ENCODE measurements at places on chromosomes 6 and 20. TPM values are rescaled to one million over a fixed set of nuclear protein-coding genes. Genes with fewer than 3 reads are reported as not detected.

DNA sequence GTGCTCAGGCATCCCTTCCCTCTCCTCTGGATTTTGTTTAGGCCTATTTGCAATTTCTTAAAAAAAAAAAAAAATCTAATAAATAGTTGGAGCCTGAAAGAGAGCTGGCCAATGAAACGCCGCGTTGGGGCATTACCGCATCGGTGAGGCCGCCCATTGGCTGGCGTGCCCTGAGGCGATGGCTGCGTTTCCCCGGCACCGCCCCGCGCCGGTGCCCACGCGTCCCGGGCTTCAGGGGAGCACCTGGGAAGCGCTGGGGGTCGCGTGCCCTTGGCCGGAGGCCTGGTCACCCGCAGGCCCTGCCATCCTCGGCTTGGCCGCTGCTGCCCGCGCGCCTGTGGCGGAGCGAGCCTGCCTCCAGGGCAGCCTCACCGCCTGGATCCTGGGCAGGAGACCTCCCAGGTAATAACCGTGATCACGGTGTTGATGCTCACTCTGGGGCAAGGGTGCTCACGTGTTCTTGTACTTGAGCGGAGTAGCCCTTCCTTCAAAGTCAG, 155.4 kb downstream of the NRN1 start:
- peak; percentile 84 for DNase-seq

- DNase-seq: no peak
These were observed 3.3 kb downstream of the APCDD1L start for GRCh38 chr20:58511861-58512260.

- DNase-seq: no peak
These were observed 4.3 kb downstream of the TGM6 start for GRCh38 chr20:2385026-2385425.

DNA sequence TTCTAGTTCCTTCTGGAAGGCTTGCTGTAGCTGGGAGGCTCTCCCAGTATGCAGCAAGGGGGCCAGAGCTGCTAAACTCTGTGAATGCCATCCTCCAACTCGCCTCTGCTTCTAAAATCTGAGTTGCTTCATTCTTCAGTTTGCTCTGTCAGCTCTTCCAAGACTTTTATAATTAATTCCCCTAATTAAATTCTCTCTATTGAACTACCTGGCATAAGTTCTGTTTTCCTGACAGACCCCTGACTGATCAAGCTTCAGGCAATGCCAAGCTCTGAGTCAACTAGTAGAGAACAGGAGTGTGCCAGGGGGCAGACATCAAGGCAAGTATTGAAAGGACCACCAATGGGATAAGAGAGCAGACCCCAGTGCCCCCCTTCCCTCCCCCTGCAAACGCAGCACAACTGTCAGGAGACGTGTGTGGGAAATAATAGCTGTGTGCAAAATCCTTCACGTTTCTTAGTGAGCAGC, 109.3 kb upstream of the TAB2 start:
- no peak for DNase-seq

GRCh38 chr6:163412801-163413344, 1.6 kb upstream of the QKI start:
- DNase-seq: no peak

GRCh38 chr6:4474810-4475209, 301.4 kb upstream of the CDYL start:
- DNase-seq: no peak

DNA sequence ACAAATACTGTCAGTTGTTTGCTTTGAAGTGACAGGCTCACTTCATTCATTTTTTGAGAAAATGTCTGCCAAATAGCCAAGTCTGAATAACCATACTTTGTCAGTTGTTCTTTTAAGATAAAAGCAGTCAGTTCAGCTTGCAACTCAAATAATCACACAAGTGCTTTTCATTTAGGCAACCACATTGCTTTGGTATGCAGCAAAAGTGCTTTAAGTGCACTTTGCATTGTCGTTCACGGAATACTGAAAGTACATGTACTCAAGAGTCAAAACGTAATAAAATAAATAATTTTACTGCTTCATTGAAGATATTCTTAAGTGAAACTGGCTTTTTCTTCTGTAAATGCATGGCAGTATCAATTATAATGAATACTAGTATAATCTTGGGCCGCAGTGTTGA, 107.2 kb downstream of the MMS22L start:
- no peak for DNase-seq

- DNase-seq: no peak
These were observed 206.2 kb downstream of the WDR27 start for GRCh38 chr6:169495601-169496000.

DNA sequence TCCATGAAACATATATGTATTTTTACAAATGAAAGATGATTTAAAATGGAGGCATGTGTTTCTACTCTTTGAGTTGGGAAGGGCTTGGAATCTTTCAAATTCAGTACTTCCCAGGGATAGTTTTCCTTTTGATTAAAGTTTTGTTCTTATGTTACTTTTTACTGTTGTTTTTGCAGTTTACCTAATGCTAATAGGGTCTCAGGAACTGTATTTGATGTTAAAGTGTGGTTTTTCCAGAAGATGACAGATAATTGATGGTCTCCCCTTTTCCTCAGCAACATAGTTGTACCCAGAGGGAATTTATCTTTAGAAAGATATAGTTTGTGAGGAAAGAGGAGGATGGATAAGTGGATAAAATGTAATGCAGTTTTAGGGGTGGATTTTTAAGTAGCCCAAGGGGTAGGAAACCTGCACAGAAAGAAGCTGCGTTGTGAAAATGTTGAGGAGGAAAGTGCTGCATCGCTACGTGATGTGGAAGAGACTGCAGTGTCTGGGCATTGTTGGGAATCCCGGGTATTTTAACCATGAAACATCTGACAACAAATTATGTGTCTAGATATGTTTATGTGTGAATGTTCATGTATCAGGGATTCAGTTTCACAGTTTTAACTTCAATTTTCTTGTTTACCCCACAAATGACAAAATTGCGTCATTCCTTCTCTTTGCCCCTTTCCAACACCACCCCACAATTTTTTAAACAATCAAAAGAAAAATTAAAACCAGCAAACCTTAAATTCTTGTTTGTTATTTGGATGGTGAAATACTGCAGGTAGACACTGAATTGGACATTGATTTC, 42.3 kb downstream of the GNAS start:
- DNase-seq: no peak

GRCh38 chr6:18861204-18861603, 474.1 kb downstream of the RNF144B start:
- no peak for DNase-seq

- DNase-seq: peak; percentile 46
These were observed 1.0 kb upstream of the TAGAP start for GRCh38 chr6:159045801-159046200.

MAP3K5 gene
- total RNA-seq: 4.6 TPM

B3GALT4 gene
- total RNA-seq: 3.6 TPM

MMP24OS gene
- total RNA-seq: 48.4 TPM

PXT1 gene
- 0.36 TPM for total RNA-seq

LTB gene
- 368 TPM for total RNA-seq

FOXS1 gene
- total RNA-seq: not detected

DAAM2 gene
- not detected for total RNA-seq

All from activated CD8-positive, alpha-beta T cell treated with anti-CD3 and anti-CD28 coated beads for 36 hours (primary cell).